Stimulated activated naive CD4-positive, alpha-beta T cell treated with Interleukin-2 at 50 U/mL for 16 hours (primary cell): ENCODE measurements at places on chromosomes 12 and 14.

DNA sequence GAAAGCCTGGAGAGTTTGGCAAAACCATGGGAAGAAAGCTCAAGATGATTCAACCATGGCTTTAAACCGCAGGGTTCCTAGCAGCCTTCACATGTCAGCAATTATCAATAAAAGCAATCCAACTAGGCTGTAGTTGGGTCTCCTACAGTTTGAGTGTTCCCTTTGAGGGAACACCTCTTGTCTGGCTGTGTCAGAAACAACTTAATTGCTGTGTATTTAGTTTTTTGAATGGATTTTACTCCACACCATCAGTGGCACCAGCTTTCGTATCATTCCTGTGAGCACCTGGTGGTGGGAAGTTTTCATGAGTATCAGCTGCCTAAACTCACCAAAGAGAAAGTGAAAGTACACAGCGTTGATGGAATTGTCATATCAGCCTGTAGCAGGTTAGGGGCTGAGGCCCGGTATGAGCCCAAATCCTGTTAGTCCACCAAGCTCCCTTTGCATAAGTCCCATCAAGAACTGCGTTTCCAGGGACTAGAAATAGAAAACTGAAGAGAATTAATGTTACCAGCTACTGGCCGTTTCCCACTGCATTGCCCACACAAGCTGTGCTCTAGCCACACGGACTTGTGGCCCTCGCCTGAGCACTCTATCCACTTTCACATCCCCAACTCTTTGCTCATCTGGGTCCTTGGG, 10.9 kb upstream of the IL26 start:
- no peak for DNase-seq

GRCh38 chr14:105531894-105532623, 5.7 kb downstream of the TMEM121 start:
- no peak for DNase-seq

DNA sequence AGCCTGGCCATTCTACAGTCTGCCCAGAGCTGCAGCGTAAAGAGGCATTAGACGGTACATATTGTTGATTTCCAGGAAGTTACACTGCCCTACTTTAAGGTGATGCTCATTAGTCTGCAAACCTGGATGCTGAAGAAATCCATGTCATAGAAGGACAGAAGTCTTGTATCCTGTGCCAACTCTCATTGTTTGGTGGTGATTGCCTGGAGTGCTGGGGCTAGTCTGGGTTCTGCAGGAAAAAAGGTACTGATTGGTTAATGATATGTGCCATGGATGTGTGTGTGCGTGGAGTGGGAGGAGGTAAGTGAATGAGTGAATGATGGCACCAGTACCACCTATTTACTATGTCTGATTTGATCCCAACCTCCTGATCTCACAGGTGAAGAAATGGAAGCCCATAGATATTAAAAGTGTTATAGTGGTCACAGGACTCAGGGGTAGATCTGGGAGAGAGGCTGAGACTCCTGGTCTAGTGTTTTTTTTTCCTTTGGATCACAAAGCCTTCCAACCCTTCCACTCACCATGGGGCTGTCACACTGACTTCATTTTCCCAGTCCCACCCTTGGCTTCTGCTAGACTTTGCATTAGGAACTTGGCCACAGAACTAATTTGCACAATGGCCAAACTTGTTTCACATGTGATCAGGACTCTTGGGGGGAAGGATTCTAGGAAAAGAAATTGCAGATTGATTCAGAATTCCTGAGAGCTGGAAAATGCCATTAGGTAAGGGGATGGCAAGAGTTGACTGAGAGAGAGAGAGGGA, 96.1 kb downstream of the TMX1 start:
- no peak for DNase-seq

- no peak for DNase-seq
Observed at GRCh38 chr14:61644834-61645233, 50.5 kb upstream of the HIF1A start.

- DNase-seq: no peak
Observed at GRCh38 chr12:57016348-57016747, at the start of gene TAC3. TAC3 (minus strand) TSS chr12:57016529; CDS start chr12:57015797, 732 bp downstream.

DNA sequence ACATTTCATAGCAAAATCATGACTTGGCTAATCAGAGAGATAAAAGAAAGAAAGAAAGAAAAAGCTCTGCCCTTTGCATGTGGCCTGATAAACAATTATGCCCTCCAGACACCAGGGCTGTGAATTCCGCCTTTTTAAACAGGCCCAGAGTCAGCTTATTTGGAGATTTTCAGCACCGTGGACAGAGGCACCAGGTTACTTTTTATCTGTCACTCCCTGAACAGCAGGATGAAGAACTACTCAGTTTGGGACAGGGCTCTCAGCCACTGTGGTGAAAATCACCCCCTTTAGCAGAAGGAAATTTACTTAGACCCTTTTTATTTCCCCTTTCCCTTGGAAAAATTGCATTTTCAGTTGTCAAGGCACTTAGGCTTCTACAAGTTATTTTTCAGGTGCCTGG, 359.9 kb downstream of the NRXN3 start:
- DNase-seq: no peak

DNA sequence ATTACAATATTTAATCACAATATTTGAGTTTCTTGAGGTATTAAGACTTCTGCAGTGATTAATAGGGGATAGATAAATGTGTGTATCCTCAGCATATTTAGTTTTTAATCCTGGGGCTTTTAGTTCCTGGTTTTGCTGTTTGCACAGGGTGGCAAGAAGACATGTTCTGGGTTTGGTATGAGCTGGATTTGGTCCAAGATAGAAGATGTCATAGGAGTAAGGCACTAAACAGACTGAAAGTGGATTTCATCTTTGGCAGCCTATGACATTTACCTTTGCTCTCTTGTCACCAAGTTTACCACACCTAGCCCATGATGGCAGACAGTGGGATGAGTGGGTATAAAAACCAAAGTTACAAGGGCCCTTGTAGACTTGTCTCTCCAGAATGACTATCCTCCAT, 168.2 kb downstream of the LRRK2 start:
- DNase-seq: no peak

DNA sequence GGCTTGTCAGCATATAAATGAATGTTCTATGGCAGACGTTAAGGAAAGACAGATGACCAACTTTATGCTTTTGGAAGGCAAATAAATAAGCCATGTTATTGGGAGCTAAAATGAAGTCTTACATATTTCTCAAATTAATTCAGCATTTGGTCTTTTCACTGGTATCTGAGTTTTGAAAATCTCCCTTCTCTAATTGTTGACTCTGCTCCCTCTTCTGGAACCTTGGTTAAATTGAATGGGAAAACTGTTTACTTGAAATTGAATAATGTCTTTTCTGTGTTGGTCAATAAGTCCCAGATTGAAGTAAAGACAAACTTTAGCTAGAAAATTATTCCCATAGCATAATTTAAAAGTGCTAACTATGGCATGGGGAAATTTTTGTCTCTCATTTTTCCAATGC, 38.7 kb downstream of the LGR5 start:
- no peak for DNase-seq

DNA sequence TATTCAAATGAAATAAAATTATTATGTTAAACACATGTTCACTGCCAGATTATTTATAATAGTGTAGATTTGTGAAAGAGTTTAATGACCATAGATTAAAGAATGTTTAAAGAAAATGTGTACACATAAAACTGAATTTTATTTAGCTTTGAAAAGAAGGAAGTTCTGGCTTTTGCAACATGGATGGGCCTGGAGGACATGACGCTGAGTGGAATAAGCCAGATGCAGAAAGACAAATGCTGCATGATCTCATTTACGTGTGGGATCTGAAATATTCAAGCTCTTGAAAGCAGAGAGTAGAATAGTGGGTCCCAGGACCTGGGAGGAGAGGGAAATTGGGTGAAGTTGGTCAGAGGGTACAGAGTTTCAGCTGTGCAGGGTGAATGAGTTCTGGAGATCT, 1261.2 kb downstream of the TMEM121 start:
- no peak for DNase-seq

DNA sequence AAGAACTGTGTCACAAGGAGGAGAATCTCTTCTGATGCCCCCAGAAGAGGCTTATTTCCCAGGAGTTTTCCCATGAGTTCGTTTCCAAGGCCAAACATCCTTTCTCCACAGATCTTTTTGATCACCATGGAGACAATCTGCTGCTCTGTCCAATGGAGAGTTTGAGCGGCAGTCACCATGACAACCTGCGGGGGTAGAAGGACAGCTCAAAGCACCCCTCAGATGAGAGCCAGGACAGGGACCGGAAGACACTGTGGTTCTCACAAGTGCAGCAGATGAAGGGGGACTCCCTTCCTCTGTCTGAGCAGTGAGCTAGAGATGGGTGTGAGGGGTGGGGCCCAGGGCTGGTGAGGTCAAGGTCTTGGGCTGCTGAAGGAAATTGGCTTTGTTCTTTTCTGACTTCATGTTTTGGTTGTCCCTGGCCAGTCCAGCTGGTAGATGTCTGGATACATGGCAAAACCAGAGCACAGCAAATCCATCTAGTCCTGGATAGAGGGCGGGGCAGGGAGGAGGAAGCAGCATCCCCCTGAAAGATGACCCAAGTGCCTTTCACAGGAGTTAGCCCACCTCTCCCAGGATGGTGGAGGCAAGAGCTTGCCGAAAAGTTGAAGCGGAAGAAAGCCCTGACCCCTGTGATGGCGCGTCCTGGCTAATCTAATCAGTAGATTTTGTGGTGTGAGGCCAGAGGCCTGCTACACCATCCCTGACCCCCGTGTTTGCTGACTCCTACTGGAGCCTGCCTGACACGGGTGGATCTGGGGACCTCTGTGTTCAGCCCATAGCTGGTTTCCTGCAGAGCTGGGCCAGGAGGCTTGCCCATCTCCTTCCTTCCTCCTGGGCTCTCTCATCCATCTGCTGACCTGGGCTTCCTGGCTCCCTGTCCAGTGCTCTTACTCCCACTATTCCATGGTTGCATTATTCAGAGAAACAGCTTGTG, 24.4 kb downstream of the DHRS2 start:
- DNase-seq: no peak

- no peak for DNase-seq
Observed at GRCh38 chr12:48389409-48389808, 38.7 kb upstream of the ZNF641 start.

DNA sequence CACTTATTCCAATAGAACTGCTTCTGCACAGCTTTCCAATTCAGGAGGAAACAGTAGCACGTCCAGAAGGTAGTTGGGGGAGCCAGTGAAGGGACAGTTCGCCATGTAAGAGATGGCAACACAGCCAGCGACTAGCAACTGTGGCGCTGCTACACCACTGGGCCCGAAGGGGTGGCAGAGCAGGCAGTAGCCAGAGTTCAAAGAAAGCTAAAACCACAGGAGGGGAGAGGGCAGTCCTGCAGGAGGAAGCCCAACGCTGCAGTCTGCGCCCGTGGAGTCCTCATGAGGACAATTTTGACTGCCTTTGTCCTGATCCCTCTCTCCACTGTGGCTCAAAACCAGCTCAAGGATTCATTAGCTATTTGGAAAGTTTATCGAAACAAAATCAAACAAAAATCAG, 591.2 kb downstream of the VRK1 start:
- no peak for DNase-seq

GRCh38 chr12:124397399-124397679, 102.4 kb downstream of the RFLNA start:
- no peak for DNase-seq

GRCh38 chr14:105030194-105030593, 9.3 kb upstream of the CDCA4 start:
- no peak for DNase-seq

- DNase-seq: no peak
Observed at GRCh38 chr14:34300882-34301734, 160.9 kb downstream of the SPTSSA start.

DNA sequence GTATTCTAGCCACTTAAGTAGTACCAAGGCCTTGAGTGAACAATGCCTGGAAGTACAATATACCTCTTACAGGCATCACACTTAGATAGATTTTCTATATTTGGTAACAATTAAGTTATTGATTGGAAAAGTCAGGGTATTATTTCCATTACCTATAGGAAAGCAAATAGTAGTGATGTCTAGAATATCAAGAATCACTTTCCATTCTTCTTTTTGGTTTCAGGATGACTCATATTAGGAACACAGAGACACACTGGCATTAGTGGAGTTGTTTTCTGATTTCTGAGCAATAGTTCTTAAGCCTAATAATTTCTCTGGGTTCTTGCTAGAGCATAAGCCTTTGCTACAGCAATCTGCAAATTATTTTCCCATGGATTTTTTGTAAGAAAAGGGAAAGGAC, 1640.0 kb upstream of the SEL1L start:
- DNase-seq: no peak

GRCh38 chr12:84174115-84174514, 738.5 kb downstream of the SLC6A15 start:
- DNase-seq: no peak

DNA sequence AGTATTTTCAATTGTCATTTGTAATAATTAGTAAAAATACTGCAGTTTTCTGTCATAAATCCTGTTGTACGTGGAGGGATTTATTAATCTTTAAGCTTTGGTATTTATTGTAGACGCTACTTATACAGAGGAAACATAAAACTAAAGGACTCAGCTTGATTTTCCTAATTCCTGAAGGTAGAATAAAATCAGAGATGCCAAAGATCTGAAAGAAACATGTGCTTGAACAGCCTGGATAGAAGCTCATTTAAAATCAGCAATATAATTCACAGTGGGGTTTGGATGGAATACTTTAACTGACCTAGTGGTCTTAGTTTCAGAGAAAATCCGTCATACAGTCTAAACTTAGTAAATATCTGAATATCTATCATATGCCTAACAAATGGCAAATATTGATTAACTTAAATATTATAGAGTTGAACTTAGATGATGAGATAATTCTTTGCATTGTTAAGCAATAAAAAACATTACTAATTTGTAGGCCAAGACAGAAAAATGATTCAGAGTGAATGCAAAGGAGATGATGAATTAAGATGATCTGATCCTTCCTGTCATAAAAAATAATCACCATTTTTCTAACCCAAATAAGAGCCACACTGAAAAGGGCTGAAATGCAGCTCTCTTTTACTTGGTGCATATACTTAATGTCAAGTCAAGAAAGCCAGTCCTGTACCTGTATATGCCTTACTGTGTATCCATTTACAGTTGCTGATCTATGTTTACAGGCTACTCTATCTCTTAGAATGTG, 397.1 kb upstream of the DCN start:
- DNase-seq: no peak

DNA sequence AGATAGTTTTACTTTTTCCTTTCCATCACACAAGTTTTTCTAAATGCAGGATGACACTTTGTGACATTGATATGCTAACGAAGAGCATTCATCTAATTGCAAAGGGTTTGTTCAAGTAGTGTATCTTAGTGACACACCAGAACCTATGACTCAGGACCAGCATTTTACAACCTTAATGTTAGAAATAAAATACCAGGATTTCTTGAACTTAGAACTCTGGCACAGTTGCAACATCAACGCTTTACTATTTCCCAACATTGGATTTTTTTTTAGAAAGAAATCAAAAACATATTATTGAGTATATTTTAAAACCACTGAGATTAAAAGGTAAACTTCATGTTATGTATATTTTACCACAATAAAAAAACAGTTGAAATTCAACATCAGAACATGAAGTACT, 17.9 kb upstream of the PLEKHG6 start:
- DNase-seq: no peak

GRCh38 chr12:79455286-79455685, 235.5 kb downstream of the PAWR start:
- no peak for DNase-seq
